ENCODE measurements at places on chromosomes 2 and 18.

DNA sequence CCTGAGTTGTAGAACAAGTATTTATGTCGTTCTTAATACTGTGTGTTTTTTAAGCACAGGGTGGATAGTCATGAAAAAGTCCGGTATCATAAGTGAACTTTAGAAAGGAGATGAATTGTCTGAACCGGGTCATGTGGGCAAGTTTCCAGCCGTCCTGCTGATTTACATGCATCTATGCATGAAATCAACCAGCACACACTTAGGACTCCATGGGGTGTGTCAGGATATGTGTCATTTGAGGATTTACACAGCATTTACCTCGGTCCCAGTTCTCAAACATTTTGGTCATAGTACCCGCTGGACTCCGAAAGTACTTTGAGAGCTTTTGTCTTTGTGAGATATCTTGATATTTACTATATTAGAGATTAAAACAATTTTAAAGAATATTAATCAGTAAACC is 47.5 kb upstream of the TWSG1 start:
- no peak for DNase-seq

GRCh38 chr2:231343006-231343710 is 52.4 kb upstream of the B3GNT7 start:
- DNase-seq = no peak

DNA sequence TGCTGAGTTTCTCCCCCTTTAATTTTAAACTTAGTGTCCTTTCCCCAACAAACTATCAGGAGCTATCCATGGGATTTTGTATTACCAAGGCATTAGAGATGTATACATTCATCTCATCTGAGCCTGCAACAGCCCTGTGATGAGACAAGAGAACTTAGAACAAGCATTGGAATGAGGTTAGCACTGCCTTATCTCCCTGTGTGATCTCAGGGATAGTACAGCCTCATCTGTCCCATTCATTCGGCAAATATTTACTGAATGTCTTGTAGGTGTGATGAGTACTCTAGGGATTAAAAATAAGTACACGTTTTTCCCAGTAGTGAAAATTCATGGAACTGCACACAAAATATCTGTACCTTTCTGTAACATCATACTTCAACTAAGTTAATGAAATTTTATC is 45.6 kb downstream of the PAIP2B start:
- no peak for DNase-seq

DNA sequence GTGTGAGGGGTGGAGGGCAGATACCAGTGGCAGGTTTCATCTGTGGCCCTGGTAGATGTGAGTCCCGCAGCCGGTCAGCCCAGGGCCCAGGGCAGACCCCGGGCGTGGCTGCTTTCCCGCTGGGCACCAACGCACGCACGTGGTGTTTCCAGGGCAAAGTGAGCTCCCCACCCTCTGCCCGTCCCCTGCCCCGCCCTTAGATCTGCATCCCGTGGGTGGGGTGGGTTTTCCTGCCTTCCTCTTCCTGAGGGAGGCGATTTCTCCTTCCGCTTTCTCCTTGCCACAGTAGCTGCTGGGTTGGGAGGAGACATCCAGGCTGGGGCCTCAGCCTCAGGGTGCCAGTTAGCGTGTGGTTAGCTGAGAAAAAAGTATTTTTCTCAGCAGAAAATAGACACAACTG is 49.6 kb downstream of the ODC1 start:
- no peak for DNase-seq

- DNase-seq = no peak
Measured at GRCh38 chr2:100013892-100014677, 128.3 kb downstream of the AFF3 start.
